ENCODE measurements at places on chromosomes 11 and 22.

GRCh38 chr22:42561856-42562255 lies 8.1 kb downstream of the SERHL2 start:
- no peaks in the 10 kb centered on the region for H3K36me3 ChIP-seq
- no peak overlapping the region for H3K4me3 ChIP-seq
- no peak for DNase-seq
- peaks cover 3% of the 10 kb centered on the region for H3K4me1 ChIP-seq
- no peak overlapping the region for H3K27ac ChIP-seq

- DNase-seq, result no peak
- no peaks in the 10 kb centered on the region for H3K36me3 ChIP-seq
- no peak overlapping the region for H3K4me3 ChIP-seq
- H3K4me1 ChIP-seq, result no peaks in the 10 kb centered on the region
- no peaks in the 10 kb centered on the region for H3K27me3 ChIP-seq
These were observed 33.0 kb upstream of the PITPNB start for GRCh38 chr22:27952091-27952490.

DNA sequence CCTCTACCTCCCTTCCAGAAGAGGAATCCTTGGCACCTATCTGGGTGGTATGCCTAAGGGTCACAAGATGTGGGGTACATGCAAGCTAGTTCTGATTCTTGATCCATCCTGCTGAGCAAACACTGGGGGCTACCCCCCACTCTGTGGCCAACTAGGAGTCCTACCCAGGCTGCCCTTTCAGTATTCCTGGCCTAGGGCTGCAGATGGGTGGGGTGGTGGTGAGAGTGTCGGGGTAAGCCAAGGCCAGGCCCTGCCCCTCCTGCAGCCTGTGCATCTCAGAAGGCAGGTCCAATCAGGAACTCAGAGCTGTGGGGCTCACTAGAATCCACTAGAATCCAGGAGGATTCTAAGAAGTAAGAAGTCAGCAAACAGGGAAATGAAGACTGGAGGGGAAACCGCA lies 10.9 kb downstream of the SSH3 start:
- peaks cover 3% of the 10 kb centered on the region for H3K27me3 ChIP-seq
- H3K4me3 ChIP-seq, result no peak overlapping the region
- peaks cover 38% of the 10 kb centered on the region for H3K4me1 ChIP-seq
- H3K27ac ChIP-seq, result no peak overlapping the region
- no peak for DNase-seq

GRCh38 chr22:17824457-17824856 lies 50.2 kb upstream of the BID start:
- H3K4me1 ChIP-seq, result no peaks in the 10 kb centered on the region
- no peak overlapping the region for H3K27ac ChIP-seq
- no peak overlapping the region for H3K4me3 ChIP-seq
- H3K36me3 ChIP-seq, result no peaks in the 10 kb centered on the region
- H3K27me3 ChIP-seq, result no peaks in the 10 kb centered on the region

- H3K4me3 ChIP-seq, result peak overlapping the region; percentile 69
- H3K4me1 ChIP-seq, result peaks cover 8% of the 10 kb centered on the region
- DNase-seq, result no peak
- H3K36me3 ChIP-seq, result no peaks in the 10 kb centered on the region
These were observed 13.4 kb downstream of the STARD10 start for GRCh38 chr11:72780296-72781062.

GRCh38 chr11:104898685-104899013 lies 389 bp upstream of the CASP12 start:
- DNase-seq, result no peak
- peaks cover 5% of the 10 kb centered on the region for H3K27me3 ChIP-seq
- no peak overlapping the region for H3K4me3 ChIP-seq
- H3K36me3 ChIP-seq, result no peaks in the 10 kb centered on the region
- peaks cover 9% of the 10 kb centered on the region for H3K4me1 ChIP-seq

DNA sequence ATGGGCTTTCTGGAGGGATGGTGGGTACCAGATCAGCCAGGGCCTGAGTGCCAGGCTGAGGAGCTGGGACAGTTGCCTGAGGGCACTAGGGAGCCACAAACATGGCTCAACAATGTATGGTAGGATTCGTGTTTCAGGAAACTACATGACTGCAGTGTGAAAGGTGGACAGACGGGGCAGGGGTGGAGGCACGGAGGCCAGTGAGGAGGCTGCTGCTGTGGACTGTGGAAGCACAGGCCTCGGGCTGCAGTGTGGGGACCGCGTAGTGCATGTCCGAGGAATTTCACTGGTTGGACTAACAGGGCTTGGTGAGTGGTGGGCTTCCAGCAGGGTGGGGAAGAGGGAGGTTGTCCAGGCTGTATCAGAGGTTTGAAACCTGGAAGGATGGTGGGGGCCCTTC lies 7.8 kb downstream of the P2RY2 start:
- no peak for DNase-seq
- peaks cover 3% of the 10 kb centered on the region for H3K4me1 ChIP-seq
- H3K27ac ChIP-seq, result no peak overlapping the region
- no peaks in the 10 kb centered on the region for H3K36me3 ChIP-seq
- H3K27me3 ChIP-seq, result peaks cover 17% of the 10 kb centered on the region
- H3K4me3 ChIP-seq, result no peak overlapping the region

GRCh38 chr11:64637334-64638017 lies 46.5 kb downstream of the SLC22A12 start:
- peaks cover 8% of the 10 kb centered on the region for H3K27me3 ChIP-seq
- no peaks in the 10 kb centered on the region for H3K36me3 ChIP-seq
- H3K4me3 ChIP-seq, result no peak overlapping the region
- no peak overlapping the region for H3K27ac ChIP-seq
- no peak for DNase-seq

DNA sequence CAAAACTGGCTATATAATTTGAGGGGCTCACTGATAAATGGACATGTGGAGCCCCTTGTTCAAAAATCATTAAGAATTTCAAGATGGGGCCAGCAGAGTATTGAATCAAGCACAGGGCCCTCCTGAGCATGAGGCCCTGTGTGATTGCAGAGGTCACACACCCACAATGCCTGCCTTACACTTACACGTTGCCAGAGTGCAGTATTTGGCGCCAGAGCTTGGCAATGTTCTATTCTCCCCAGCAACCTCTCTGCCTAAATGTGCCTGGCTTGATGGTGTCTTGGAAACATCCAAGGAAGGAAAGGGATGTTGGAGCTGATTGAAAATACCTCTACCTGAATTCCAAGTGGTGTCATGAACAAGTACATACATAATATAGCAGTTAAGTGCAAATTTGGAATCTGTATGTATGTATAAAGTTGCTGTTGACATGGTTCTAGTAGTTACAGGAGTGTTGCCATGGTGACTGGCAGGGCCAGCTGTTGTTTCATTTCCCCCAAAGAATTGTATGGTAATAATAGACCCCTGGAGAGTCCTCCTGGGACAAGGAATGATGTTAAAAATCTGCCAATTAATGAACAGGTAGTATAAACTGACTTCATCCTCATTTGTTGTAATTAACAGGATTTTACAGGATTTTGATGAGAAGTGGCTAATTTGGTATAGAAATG lies 205.7 kb upstream of the NAV2 start:
- H3K36me3 ChIP-seq, result no peaks in the 10 kb centered on the region
- no peak overlapping the region for H3K4me3 ChIP-seq
- H3K27ac ChIP-seq, result no peak overlapping the region
- H3K27me3 ChIP-seq, result peaks cover 6% of the 10 kb centered on the region
- H3K4me1 ChIP-seq, result no peaks in the 10 kb centered on the region

- H3K4me3 ChIP-seq, result no peak overlapping the region
- no peaks in the 10 kb centered on the region for H3K36me3 ChIP-seq
- DNase-seq, result no peak
- H3K27me3 ChIP-seq, result no peaks in the 10 kb centered on the region
- no peaks in the 10 kb centered on the region for H3K4me1 ChIP-seq
These were observed 92.8 kb upstream of the OR9G4 start for GRCh38 chr11:56841210-56841810.

DNA sequence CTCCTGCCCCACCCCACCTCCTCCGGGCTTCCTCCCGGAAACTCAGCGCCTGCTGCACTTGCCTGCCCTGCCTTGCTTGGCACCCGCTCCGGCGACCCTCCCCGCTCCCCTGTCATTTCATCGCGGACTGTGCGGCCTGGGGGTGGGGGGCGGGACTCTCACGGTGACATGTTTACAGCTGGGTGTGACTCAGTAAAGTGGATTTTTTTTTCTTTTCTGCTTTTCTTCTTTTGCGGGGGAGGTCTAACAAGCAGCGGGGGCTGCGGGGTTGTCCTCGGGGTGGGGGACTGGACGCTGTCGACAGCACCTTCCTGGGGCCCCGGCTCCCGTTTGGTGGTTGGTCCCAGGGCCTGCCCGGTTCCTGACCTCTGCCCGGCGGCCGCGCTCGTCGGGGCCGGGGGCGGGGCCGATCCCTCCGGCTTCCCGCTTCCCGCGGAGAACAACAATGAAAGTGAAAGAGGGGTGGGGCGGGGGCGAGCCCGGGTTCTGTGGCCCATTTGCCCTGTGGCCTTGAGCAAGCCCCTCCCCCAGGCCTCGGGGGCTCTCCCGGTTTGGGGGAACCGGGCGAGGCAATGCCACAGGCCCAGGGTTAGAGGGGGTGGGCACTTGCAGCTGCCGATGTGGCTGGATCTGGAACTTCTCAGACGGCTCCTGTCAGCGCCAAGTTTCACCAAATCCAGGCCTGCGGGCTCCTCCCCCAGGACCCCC lies 975 bp upstream of the MDK start:
- peaks cover 5% of the 10 kb centered on the region for H3K4me1 ChIP-seq
- H3K36me3 ChIP-seq, result peaks cover 30% of the 10 kb centered on the region

DNA sequence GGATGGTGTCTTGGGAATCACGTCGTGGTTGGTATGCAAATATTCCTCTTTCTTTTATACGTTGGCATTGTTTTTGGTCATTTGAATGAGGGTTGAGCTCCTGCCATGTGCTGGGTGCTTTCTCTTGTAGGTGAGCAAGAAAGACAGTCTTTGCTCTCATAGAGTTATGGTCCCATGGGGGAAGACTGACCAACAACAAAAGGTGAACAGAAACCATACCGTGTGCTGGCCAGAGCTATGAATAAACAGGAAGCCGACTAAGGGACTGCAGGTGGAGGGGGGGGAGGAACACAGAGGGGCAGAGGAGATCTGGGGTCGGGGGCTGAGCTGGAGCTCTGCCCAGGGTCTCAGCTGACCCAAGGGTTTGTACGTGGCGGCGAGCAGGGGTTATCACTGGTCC lies 245.3 kb downstream of the CTTN start:
- no peaks in the 10 kb centered on the region for H3K36me3 ChIP-seq
- peaks cover 2% of the 10 kb centered on the region for H3K27me3 ChIP-seq
- no peaks in the 10 kb centered on the region for H3K4me1 ChIP-seq
- no peak overlapping the region for H3K4me3 ChIP-seq
- no peak for DNase-seq

- no peak for DNase-seq
- no peak overlapping the region for H3K27ac ChIP-seq
- H3K27me3 ChIP-seq, result no peaks in the 10 kb centered on the region
- H3K36me3 ChIP-seq, result no peaks in the 10 kb centered on the region
- no peak overlapping the region for H3K4me3 ChIP-seq
- no peaks in the 10 kb centered on the region for H3K4me1 ChIP-seq
These were observed 13.8 kb upstream of the OR56A3 start for GRCh38 chr11:5928271-5928670.

- no peak overlapping the region for H3K4me3 ChIP-seq
- H3K4me1 ChIP-seq, result peaks cover 10% of the 10 kb centered on the region
- peak overlapping the region; percentile 31 for H3K27ac ChIP-seq
- H3K27me3 ChIP-seq, result no peaks in the 10 kb centered on the region
These were observed 20.9 kb upstream of the DGCR8 start for GRCh38 chr22:20058989-20059770.

GRCh38 chr11:69648679-69649575 lies 8.0 kb downstream of the CCND1 start:
- H3K36me3 ChIP-seq, result no peaks in the 10 kb centered on the region
- DNase-seq, result no peak
- H3K27ac ChIP-seq, result no peak overlapping the region
- H3K4me3 ChIP-seq, result no peak overlapping the region

- no peaks in the 10 kb centered on the region for H3K27me3 ChIP-seq
- DNase-seq, result no peak
- H3K36me3 ChIP-seq, result no peaks in the 10 kb centered on the region
- H3K27ac ChIP-seq, result no peak overlapping the region
These were observed 493.3 kb upstream of the CCDC179 start for GRCh38 chr11:23353611-23354010.

GRCh38 chr11:35214792-35215193 lies 75.8 kb downstream of the CD44 start:
- no peak overlapping the region for H3K27ac ChIP-seq
- H3K4me1 ChIP-seq, result peaks cover 45% of the 10 kb centered on the region
- no peak overlapping the region for H3K4me3 ChIP-seq
- H3K27me3 ChIP-seq, result no peaks in the 10 kb centered on the region

Data from activated T-helper 2 cell treated with anti-CD3 and anti-CD28 coated beads, Interferon-gamma antibody, Interleukin-2, Interleukin-4, amounts not matched to agents 10 μg/mL and 5 μg/mL and 100 μg/mL, durations not matched to agents 14 hours and 24 hours and 36 hours (primary cell).